EH (cell line): ENCODE measurements at places on chromosomes 7 and 10.
A peak's percentile ranks its signal among the peaks of the same experiment; 100 is the strongest.

DNA sequence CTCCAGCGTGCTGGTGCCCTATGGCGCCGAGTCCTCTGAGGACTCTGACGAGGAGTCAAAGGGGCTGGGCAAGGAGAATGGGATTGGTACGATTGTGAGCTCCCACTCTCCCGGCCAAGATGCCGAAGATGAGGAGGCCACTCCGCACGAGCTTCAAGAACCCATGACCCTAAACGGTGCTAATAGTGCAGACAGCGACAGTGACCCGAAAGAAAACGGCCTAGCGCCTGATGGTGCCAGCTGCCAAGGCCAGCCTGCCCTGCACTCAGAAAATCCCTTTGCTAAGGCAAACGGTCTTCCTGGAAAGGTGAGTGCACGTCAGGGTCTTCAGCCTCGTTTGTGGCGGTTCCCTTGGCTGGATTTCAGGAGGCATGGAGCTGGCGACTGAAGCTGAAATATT, 118.8 kb downstream of the ANKRD61 start:
- DNase-seq, result no peak

DNA sequence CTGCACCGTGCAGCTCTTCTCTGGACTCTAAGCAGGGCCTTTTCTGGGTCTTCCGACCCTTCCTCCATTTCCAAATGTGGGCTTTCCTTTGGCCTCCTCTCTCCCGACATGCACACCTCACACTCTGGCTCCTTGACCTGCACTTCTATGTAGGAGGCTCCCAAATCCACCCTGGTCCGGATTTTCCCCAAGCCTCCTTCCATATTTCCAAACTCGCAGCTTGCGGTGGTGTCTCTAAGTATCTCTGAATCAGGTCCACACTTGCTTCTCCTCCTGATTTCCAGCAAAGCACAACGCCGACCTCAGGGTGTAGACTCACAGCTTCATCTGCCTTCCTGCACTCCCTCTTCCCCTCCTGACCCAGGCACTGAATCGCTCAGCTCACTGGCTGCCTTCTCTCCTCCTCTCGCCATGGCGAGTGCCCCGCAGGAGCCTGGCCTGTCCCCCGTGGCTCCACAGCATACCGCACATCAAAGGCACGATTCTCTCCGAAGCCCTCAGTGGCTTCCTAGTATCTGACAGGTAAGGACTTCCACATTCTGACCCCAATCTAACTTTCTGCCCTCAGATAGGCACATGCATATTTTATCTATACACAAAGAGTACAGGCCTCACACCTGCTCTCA, 27.8 kb downstream of the DIP2C start:
- DNase-seq, result no peak

- DNase-seq, result no peak
Measured at GRCh38 chr7:155300641-155301452, 3.2 kb downstream of the INSIG1 start.

- DNase-seq, result no peak
Measured at GRCh38 chr10:106795619-106796018, 368.9 kb downstream of the SORCS1 start.

DNA sequence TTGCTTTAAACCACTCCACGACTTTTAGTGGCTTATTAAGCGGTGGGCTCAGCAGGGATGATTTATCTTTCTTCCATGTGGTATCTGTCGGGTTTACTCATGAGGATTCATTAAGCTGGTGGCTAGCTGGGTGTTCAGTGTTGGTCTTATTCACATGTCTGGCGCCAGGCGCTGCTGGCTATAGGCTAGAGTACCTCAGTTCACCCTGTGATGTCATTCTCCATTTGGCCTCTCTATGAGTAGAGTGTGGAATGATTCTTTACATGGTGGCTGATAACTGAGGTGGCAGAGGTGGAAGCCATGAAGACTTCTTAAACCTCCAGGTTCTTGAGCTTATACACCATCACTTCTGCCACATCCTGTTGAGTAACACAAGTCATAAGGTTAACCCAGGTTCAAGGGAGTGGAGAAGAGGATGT, 115.4 kb downstream of the MLLT10 start:
- DNase-seq, result peak; percentile 11

GRCh38 chr10:103244666-103245271, 918 bp upstream of the RPEL1 start:
- DNase-seq, result peak; percentile 82

DNA sequence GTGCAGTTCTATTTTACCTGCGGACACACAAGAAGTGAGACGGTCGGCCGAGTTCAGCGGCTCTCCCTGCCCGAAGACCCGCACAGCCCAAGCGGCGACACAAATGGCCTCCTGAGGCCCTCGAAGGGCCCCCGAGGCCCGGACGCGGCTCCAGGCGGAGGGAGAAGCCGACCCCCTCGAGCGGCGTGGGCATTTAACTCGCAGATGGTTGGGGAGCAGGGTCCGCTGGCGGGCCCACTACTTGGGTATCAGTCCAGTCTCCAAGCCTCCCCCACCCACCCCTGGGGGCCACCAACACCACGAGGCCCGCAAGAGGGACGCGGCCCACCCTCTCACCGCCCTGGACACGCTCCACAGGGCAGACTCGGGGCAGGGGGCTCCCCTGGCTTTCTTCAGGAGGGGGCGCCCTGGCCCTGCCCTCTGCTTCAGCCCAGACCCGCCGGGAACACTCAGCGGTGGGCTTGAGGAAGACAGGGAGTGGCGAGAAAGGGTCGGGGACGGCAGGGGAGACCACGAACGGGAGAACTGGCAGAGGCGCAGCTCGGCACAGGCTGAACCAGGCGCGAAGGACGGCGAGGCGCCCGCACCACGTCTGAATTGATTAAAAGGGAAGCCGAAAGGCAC, 1.7 kb downstream of the IGF2BP3 start:
- no peak for DNase-seq
